ENCODE measurements at places on chromosomes 4 and X. TPM values are rescaled to one million over a fixed set of nuclear protein-coding genes. Genes with fewer than 3 reads are reported as not detected.

Gene ADH1A
- not detected for total RNA-seq

Gene GRIA2
- total RNA-seq, result not detected

Gene ARSH
- total RNA-seq, result not detected

Gene ODAPH
- not detected for total RNA-seq

DNA sequence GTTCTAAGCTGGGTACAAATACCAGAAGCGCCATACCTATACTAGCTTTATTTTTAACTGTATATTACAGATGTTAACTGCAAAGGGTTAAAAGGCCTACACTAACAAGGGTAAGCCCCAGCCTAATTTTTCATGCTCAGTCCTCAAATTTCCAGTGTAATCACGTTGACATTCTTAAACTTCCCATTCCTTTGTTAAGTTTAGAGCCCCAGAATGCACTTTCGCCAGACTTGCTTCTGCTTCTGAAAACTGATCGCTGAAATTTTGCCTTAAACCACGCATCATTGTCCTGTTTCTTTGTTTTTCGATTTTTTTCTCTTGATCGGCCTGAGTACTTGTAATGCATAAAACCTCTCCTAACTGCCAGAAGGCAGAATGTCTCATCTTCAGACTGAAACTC, 2141.9 kb upstream of the AGA start:
- DNase-seq, result no peak

GRCh38 chr4:8495803-8496202, 55.2 kb downstream of the TRMT44 start:
- DNase-seq, result no peak

- no peak for DNase-seq
Observed at GRCh38 chrX:119089619-119090018, 16.8 kb downstream of the CT47C1 start.

DNA sequence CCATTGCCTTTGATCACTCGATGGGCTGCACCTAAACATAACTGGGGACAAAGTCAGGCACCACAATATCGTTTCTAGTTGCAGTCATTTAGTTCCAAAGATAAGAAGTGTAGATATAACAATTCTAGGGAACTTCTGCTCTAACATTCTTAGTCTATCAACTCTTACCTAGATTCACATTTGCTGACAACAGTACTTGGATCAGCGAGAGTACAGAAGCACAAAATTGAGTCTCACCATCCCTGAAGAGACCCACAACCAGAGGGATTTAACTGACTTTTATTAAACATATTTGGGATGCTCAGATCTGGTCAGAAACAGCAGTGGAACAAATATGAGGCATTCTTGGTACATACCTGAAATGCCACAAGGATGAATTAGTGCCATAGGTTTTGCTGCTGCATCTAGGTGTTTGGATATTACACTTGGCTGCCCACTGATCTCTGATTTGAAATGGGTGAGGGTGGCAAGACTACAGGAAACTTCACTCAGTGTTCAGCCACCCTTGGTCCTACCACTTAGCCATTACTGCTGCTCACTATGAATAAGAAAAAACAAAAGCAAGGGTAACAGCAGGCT, 28.9 kb upstream of the HUWE1 start:
- no peak for DNase-seq

- DNase-seq, result no peak
Observed at GRCh38 chr4:53484911-53485657, 106.2 kb downstream of the LNX1 start.

GRCh38 chr4:1207603-1208265, 35.4 kb upstream of the SPON2 start:
- DNase-seq, result no peak

- no peak for DNase-seq
Observed at GRCh38 chrX:37746218-37746941, 33.5 kb upstream of the CYBB start.

Data from pulmonary artery endothelial cell (primary cell).